Stimulated activated CD4-positive, alpha-beta T cell treated with anti-CD3 and anti-CD28 coated beads, TNF-alpha, amount 100 ng/mL, for 1 hour (primary cell): ENCODE measurements at places on chromosomes 2 and 18.

GRCh38 chr2:162258169-162258568, 14.9 kb upstream of the FAP start:
- no peak for DNase-seq

DNA sequence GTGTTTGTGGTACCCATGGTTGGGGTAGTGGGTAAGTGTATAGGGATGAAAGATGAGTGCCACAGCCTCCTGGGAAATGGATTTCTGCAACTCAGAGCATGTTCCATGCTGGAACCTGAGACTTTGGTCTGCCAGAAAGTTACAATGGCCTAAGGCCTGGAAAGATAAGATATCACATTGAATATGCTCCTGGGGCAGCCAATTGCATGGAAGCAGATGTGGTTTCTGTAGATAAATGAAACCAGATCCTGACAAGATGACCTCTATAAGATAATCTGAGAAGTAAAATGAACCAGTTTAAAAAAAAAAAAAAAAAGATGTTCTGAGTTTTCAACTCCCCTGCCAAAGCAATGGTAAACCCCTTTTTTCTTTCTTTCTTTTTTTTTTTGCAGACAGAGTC, 91.4 kb upstream of the NCK2 start:
- no peak for DNase-seq

GRCh38 chr2:190088917-190089316, 26.4 kb upstream of the MSTN start:
- DNase-seq = no peak

- no peak for DNase-seq
Observed at GRCh38 chr18:41226186-41226585, 728.8 kb upstream of the PIK3C3 start.

DNA sequence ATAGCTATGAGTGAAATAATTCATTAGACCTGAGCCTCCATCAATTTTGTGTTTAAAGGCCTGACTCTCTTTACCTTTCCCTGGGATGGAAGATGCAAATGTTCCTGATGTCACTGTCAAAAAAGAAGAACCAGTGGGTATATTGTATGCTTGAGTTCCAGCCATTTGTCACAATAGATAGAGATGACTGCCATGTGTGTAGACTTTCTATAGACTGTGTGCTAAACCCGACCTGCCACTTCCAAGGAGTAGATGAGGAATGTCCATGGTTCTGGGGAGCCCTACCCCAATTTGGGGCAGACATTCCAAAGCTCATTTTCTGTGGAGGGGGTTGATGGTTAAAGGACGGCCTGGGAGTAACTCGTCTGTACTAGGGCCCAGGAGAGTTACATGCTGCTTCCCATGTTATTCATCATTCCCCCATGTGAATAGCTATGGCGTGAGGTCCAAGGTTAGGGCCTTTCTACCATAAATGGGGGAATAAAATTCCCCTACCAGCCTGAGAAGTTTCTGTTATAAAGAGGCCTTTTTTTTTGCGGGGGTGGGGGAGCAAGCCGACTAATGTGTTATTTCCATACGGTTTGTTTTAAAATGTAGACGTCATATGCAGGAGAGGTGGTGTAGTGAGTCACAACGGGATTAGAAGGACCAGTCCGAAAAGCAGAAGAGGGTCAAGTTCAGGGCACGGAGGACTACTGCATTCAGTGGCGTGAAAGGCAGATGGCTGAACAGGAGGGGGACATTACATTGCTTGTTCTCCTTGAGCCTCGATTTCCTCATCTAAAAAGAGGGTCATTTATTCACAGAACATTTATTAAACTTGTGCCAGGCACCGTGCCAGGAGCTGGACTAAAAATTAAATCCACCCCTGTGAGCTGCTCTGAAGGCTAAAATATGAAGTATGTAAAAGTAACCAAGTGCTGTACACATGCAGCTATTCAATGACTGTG, 24.0 kb downstream of the IL1B start:
- DNase-seq = no peak

GRCh38 chr2:153543635-153544071, 65.1 kb upstream of the RPRM start:
- no peak for DNase-seq

DNA sequence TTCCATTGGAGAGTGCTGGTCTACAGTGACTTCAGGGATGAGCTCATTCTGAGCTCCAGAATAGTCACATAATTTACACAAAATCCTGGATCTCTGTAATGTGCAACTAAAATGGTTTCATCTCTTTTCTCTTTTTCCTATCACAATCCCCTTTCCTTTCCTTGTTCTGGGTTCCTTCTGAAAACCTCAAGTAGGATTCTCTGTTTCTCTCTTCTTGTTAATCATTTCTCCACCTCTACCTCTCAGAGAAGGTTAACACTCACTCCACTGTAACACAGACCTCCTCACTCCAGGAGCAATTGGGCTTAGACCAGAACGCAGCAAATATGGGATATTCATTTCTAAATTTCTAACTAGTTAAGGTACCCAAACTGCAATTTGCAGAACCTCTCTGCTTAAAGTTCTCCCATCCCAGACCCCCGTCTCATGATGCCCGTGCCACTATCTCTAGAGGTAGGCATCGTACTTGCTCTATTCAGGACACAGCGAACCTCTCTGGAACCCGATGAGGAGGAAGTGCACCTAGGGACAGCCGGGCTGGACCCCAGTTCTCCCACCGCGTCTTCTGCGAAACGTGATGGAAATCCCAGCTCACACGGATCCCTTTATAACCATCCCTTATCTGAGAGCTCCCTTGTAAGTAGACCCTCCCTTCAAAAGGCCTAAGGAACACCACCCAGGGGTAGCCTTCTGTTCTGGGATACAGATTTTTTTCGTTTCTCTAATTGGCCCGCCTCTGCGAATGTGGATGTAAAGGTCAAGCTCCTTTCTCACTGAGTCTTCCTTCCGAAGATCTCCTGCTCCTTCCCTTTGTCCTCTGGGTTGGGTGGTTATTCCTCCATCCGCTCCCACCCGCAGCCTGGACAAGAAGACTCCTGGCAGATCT, 1.3 kb downstream of the FOXI3 start:
- DNase-seq = no peak

GRCh38 chr18:31041271-31042083, 1.1 kb downstream of the DSC3 start:
- no peak for DNase-seq

GRCh38 chr2:136532171-136532570, 233.2 kb upstream of the THSD7B start:
- no peak for DNase-seq

DNA sequence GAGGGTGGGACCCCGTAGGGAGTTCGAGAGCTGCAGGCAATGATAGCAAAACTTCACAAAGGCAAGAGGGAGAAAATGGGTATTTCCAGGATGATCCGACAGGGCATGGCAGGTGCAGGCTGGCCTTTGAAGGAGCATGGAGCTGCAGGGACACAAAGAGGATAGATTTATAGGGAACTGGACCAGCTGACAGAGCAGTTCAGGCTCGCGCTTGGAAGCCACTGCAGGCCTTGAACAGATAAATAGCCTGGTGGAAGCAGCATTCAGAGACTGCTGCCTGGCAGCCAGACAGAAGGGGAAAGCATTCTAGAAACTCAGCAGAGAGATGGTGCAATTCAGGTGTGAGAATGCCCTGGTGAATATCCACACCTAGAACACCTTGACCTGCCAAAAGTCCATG, 29.3 kb upstream of the CREG2 start:
- no peak for DNase-seq

GRCh38 chr18:40375837-40376236, 1579.2 kb upstream of the PIK3C3 start:
- no peak for DNase-seq

GRCh38 chr18:33334781-33335180, 105.7 kb downstream of the CCDC178 start:
- DNase-seq = no peak

DNA sequence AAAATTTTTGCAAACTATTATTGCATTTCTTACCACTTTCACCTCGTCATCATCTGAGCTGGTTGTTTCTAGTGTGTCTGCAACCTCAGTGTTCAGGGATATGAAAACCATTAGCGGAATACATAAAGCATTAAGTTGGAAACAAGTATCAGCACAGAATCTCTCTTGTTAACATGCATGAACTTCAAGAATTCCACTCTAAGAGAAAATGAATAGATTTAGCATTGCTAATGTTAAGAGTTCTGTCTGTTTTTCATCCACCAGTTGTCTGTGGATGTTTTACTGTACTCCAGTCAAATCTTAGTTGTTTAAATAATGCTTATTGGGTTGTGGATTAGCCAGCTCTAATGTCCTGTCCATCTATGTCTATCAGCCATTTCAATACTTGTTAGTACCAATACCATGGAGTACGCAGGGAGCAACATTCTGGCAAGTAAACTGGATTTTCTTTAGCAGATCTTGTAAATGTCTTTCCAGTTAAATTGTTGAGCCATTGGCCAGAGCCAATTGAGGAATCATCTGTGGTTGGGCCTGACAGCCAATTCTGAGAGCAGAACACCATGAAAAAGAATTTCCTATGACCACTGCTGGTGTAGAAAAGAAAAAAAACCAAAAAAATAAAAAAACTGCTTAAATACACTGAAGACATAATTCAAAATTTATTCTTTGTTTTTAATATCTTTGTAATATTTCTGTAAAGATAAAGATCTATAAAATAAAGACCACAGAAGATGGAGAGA, 82.5 kb downstream of the SLC8A1 start:
- DNase-seq = no peak

- DNase-seq = no peak
Observed at GRCh38 chr2:28606986-28607441, 111.2 kb downstream of the PLB1 start.

DNA sequence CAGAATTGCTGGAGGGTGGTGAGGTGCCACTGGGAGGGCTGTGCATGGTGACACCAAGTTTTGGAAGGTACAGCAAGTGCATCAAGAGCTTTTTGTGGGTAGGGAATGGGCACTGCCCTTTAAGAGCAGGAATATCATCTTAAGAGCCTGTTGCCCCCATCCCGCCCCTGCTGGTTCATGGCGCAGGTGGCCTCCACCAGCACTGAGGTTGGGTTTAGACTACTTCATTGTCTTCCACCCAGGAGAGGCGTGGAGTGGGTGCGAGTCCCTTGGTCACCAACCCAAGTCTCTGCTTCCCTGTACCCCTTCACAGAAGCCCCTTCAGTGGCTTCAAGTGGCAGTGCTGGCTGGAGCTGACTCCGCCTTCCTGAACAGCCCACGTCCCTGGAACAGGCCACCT, 7.8 kb downstream of the RNPEPL1 start:
- DNase-seq = no peak

DNA sequence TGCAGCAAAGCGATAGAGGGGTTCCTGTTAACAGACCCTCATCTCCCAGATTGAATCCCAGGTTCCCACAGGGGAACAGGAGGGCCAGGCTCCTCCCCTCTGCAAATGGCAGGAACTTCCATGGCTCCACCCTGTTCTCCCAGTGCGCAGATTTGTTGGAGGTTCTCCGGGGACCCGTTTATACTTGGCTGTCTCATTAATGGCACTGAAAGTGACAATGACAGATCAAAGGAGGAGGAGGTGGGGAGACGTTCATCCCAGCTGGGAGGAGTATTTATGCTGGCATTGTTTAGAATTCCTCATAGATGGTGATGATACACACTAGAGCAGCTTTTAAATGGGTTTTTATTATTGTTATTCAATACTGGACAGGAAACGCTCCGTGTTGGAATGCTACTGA, 186.9 kb downstream of the LRP1B start:
- DNase-seq = no peak

- DNase-seq = no peak
Observed at GRCh38 chr2:173451118-173451517, 96.4 kb downstream of the CDCA7 start.
